ENCODE measurements at places on chromosomes 6 and 20. TPM values are rescaled to one million over a fixed set of nuclear protein-coding genes. Genes with fewer than 3 reads are reported as not detected.
A peak's percentile ranks its signal among the peaks of the same experiment; 100 is the strongest.

GRCh38 chr6:21023210-21023609 lies 489.0 kb downstream of the CDKAL1 start:
- DNase-seq, result no peak

DNA sequence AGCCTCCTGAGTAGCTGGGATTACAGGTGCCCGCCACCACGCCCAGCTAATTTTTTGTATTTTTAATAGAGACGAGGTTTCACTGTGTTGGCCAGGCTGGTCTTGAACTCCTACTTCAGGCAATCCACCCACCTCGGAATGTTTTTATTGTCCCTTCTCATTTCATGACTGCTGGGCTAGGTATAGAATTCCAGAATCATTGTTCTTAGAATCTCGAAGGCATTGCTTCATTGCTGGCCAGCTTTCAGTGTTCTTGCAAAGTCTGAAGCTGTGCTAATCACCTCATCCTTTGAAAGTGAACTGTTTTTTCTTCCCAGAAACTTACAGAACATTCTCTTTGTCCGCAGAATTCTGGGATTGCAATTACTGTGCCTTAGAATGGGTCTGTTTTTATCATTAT lies 49.0 kb downstream of the PTPN1 start:
- no peak for DNase-seq

The RNF5 gene
- total RNA-seq, result 39.8 TPM

The APOM gene
- 3.9 TPM for total RNA-seq

- no peak for DNase-seq
Observed at GRCh38 chr6:24117021-24117420, 9.0 kb upstream of the NRSN1 start.

GRCh38 chr6:158332237-158332636 lies 20.0 kb downstream of the TULP4 start:
- DNase-seq, result no peak

GRCh38 chr20:46814366-46815232 lies 80.0 kb upstream of the EYA2 start:
- DNase-seq, result no peak

DNA sequence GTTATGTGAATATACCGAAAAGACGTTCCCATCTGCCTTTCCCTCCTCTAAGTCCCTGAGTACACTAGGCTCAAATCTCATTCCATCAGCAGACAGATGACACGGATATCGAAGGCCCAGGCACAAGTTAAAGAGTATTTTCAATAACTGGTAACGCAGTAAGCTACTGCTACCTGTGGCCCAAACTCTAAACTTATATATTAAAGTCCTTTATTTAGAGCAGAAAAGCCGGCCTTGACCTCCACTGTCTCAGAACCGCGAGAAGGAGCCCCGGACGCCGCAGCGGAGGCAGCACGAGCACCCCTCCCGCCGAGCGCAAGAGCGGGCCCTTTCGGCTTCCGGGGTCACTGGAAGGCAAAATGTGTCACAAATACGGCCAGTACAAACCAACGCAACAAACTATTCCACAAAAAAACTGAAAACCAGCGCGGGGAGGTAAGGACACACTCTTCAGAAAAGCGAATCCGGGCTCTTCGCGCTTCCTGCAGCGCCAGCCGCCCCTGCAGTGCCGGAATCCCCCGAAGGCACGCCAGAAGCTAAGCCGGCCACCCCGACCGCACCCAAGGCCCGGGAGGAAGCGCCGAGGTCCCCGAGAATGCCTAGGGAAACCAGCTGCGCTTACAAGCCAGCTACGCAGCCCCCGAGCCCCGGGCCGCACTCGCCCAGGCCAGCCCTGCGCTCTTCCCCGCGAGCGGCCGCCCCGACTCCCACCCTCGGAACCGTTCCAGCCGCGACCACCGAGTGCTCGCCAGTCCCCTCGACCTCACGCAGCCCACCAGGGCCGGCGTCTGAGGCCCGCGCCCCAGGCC lies 681 bp downstream of the DIDO1 start:
- peak; percentile 49 for DNase-seq

The C6orf141 gene
- 0.47 TPM for total RNA-seq

GRCh38 chr20:47561180-47561579 lies 59.5 kb downstream of the NCOA3 start:
- DNase-seq, result no peak

All from activated CD4-positive, alpha-beta T cell treated with anti-CD3 and anti-CD28 coated beads, Interleukin-2, amount 10 ng/mL, durations not matched to agents 7 days and 5 days (primary cell).